ENCODE measurements at places on chromosomes 12 and 14. TPM values are rescaled to one million over a fixed set of nuclear protein-coding genes. Genes with fewer than 3 reads are reported as not detected.

Gene AVPR1A
- polyA plus RNA-seq: 0.54 TPM

DNA sequence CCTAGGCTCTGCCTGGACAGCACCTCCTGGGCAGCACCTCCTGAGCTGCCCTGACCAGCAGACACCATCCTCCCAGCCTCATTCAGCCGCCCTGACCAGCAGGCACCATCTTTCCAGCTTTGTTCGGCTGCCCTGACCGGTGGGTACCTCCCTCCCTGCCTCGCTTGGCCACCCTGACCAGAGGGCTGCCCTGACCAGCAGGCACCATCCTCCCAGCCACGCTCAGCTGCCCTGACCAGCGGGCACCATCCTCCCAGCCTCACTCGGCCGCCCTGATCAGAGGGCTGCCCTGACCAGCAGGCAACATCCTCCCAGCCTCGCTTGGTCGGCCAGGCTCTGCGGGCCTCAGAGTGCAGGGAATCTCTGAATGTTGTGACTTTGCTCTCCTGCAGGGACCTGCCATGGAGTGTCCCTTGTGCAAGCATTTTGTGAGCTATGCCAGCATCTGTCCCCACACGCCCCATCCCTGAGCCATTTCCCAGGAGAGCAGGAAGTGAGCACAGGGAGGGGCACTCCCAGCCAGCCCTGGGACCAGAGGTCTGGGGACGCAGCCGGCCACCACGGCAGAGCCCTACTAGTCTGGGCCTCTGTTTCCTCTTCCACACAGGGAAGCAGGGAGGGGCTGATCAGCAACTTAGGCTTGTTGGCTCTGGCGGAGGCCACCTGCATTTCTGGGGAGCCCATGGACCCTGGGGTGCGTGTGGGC, 265.5 kb downstream of the SEC23A start:
- no peak for DNase-seq

Gene ITPK1
- 22.3 TPM for polyA plus RNA-seq

DNA sequence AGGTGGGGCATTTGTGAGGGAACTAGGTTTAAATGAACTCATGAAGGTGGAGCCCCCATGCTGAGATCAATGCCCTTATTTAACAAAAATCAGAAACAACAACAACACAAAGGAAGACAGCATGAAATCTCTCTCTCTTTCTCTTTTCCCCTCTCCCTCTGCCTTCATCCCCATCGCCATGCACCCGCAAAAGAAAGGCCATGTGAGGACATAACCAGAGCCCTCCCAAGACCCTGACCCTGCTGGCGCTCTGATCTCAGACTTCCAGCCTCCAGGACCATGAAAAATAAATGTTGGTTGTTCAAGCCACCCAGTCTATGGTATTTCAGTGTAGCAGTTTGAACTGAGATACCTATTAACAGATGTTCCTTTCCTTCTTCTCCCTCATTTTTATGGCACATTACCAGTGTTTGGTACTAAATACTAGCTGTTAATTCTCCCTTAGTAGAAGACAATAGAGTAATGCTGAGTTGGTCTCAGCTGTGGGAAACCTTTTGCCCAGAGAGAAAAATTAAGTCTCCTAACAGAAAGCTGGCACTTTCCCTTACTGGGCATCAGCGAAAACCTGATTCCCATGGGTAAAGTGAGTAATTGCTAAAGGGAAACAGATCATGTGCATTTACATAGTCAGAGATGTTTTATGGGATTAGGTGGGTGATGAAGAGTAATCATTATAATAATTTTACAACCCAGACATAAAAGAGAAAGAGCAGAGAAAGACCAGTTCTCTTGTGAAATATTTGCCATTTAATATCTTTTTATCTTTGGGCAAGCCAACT, 264.0 kb upstream of the PLEKHG7 start:
- no peak for DNase-seq

DNA sequence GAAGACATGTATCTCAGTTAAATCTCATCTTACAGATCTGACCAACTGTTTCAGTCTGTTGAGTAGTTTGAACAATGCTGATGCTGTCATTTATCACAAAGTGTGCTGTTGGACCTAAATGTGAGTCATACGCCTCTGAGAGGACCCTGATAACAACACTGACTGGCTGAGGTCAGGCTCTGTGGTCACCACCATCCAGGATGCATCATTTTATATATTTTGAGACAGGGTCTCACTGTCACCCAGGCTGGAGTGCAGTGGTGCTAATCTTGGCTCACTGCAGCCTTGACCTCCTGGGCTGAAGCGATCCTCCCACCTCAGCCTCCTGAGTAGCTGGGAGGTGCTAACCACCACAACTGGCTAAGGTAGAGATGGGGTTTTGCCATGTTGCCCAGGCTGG, 181.0 kb upstream of the RGS6 start:
- no peak for DNase-seq

DNA sequence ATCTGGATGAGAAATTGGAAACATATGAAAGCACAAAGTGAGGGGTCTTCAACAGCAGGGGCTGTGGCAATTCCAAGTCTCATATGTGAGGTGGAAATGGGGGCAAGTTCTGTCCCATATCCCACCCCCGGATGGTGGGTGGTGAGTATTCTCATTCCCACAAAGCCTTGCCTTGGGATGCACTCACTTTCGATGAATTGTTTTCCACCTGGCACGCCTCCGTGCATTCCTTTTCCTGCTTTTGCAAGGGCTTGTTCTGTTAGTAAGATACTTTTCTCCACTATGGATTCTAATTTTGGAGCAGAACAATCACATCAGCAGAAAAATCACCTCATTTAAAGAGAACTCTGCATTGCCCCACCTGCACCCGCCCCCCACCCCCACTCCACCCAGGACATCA, 3.1 kb downstream of the LACRT start:
- DNase-seq: no peak

- no peak for DNase-seq
These were observed 60.7 kb downstream of the VCPKMT start for GRCh38 chr14:50055461-50056228.

Gene AMDHD1
- 1.7 TPM for polyA plus RNA-seq
